ENCODE measurements at places on chromosomes 7 and 10. TPM values are rescaled to one million over a fixed set of nuclear protein-coding genes. Genes with fewer than 3 reads are reported as not detected.

TMEM139 gene
- total RNA-seq = under 0.01 TPM

VWA2 gene
- total RNA-seq = not detected

NEUROG3 gene
- not detected for total RNA-seq

PFKFB3 gene
- total RNA-seq = 22.6 TPM
